Uterus (tissue), 4 donors: ENCODE measurements at places on chromosomes 3 and 15. TPM values are rescaled to one million over a fixed set of nuclear protein-coding genes. Genes with fewer than 3 reads are reported as not detected.

MLH1 gene
- total RNA-seq: 64.3 TPM

SLC28A1 gene
- total RNA-seq: 0.43 TPM

THPO gene
- 4.7 TPM for total RNA-seq

- no peak for DNase-seq
Observed at GRCh38 chr15:95196176-95196915, 965.0 kb downstream of the MCTP2 start.

GREM1 gene
- total RNA-seq: 5.4 TPM

CFAP20DC gene
- not detected for total RNA-seq

SLC12A1 gene
- total RNA-seq: not detected

DNA sequence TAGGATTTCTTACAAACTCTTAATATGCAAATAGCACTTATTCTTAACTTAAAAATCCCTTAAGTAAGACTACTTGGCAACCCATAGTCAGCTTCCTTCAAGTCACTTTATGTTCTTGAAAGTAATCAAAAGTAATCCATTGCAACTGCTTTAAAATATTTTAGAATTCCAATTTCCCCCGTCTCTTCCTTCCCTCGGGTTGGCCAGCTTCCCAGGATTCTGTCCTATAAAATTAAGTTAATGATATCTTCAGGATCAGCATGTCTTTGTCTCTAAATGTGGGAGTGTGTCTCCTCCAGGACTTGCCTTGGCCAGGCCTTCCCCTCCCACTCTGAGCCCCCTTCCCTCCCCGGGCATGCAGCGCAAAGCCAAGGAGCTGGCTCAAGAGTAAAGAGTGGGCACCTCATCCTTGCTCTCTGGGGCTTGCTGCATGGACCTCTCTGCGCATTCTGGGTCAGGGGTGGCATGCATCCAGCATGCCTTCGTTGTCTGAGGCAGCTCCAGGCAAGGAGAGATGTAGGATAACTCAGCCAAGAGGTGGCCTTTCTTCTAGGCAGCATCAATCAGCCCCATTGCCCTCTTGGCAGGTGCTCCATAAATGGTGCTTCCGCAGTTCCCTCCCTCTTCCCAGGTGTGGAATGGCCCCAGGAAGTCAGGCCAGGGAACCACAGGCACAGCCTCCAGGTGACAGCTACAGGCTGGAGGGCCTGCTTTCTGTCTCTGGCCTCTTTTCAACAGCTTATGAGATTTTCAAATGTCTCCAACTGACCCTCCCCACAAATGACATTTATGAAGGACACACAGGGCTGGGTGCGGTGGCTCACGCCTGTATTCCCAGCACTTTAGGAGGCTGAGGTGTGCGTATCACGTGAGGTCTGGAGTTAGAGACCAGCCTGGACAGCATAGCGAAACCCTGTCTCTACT, 108.7 kb upstream of the ALDH1A3 start:
- no peak for DNase-seq

DNA sequence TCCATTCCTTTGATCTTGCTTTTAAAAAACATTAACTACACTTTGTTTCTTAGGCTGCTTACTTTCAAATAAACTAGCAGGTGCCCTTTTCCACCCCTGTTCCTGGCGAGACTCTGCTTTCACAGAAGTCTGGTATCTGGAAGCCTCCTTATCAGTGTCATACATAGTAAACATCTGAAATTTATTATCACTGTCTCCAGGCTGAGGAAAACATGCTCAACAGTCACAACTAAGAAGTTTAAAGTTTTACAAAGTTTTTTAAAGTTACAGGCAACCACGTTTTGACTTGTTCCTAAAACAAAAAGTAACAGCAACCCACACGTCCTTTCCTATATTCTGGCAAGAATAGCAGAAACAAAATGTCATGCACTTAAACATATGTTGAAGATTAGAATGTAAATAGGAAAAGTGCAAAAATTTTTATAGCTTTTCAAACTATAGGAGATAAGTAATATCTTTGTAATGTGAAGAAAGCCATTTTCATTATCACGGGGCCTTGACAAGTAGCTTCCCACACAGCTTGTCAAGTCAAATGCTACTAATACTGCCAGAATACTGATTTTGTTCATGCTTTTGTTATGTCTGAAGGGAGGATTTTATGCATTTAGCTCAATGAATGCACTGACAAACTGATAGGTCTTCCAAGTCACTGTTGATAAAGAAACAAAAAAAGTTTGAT, 275.2 kb upstream of the KCNMB2 start:
- DNase-seq: peak; percentile 46

GRCh38 chr3:16048435-16049318, 125.8 kb upstream of the GALNT15 start:
- DNase-seq: peak; percentile 62

DNA sequence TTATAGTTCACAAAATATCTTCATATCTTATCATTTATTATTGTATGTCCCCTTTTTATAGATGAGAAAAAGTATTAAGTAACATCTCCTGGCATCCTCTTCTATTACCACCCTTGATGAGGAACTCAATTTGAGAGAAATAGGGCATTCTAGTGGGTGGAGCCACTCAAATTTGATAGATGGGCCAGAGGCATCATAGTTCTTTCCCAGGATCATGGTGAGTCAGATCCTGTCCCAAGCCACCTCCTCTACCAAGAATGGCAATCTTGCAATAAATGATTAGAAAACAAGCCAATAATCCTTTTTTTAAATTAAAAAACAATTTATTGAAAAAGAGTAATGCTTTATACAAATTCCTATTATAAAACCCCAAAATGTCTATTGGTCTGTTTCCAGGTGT, 16.8 kb downstream of the CLDN1 start:
- no peak for DNase-seq

DNA sequence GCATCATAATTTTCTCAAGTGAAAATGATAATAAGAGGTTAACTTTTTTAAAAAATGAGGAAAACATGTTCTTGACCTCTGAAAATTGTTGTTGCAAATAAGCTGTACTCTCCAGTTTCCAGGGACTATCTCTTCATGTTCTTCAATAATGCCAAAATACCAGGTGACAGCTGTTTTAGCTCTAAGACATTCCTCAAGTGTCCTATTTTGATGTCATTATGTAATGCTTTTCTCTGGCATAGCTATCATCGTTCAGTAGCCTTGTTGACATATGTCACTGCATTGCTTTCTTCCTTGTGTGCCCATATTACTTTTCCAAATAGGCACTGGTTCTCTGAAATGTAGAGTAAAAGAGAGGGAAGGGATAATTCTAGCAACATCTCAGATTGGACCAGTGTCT, 5.7 kb upstream of the FILIP1L start:
- no peak for DNase-seq

GRCh38 chr3:31077021-31077601, 182.7 kb upstream of the GADL1 start:
- DNase-seq: peak; percentile 18

DNA sequence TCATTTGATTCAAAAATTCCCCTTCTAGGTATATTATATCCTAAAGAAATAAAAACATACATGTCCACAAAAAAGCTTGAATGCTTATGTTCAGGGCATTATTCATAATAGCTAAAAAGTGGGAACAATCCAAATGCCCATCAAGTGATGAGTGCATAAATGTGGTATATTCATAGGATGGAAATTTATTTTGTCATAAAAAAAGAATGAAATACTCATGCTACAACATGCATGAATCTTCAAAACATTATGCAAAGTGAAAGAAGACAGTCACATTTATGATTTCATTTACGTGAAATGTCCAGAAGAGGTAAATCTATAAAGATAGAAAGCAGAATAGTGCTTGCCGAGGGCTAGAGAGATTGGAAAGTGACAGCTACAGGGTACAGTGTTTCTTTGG, 83.6 kb upstream of the SLC25A36 start:
- no peak for DNase-seq

- no peak for DNase-seq
Observed at GRCh38 chr3:174957551-174958001, 98.4 kb downstream of the NAALADL2 start.

DNA sequence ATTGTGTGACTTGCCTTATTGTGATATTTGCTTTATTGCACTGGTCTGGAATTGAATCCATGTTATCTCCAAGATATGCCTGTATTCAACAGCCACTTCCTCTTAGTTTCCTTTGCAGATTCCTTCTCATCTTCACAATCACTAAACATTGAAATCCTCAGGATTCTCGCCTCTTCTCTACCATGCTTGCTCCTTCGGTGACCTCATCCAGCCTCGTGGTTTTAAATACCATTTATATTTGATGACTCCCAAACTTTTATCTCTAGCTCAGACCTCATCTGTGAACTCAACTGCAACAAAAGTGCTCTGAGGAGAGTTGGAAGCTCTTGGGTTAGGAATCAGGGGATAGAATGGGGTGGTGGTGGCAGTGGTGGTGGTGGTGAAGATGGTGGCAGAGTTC, 19.9 kb downstream of the POLR2M start:
- DNase-seq: no peak

GRCh38 chr3:155629556-155629955, 115.3 kb downstream of the PLCH1 start:
- no peak for DNase-seq

GRCh38 chr3:19644405-19644804, 289.6 kb downstream of the EFHB start:
- no peak for DNase-seq

AGBL1 gene
- total RNA-seq: not detected

PLSCR4 gene
- total RNA-seq: 107 TPM

DNA sequence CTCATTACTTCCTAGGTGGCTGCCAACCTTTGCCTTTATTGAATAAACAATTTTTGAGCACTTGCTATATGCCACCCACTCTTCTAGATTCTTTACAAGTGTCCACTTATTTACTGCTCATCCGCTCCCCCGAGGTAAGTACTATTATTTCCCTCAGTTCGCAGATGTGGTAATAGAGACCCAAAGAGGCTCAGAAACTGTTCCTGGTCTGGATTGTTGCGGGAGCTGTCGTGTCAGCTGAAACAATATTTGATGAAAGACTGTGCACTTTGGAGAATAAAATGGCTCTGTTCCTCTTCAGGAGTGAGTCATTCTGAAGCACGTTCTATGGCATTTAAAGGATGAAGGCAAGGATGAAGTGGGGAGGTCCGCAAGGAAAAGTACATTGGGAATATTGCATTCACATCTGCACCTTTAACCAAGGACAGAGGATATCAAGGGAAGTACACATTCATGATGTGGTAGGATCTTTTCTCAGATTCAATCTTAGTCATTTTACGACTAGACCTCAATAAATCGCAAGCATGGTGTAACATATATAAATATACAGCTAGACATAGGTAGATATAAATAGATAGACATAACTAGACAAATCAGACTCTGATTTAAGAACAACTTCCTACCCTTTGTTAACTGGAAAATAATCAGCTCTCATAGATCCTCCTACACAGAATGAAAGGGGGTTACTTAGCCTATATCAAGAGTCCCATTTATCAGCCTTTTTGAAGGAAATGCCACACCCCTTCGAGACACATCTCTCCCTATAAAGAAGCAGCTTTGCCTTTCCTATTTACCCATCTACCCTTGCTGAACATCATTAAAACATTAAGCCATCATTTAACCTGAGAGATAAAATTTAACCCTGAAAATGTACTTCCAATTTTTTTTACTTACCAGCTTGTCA, 70.3 kb downstream of the RORA start:
- DNase-seq: no peak

SKOR1 gene
- 0.35 TPM for total RNA-seq

DNA sequence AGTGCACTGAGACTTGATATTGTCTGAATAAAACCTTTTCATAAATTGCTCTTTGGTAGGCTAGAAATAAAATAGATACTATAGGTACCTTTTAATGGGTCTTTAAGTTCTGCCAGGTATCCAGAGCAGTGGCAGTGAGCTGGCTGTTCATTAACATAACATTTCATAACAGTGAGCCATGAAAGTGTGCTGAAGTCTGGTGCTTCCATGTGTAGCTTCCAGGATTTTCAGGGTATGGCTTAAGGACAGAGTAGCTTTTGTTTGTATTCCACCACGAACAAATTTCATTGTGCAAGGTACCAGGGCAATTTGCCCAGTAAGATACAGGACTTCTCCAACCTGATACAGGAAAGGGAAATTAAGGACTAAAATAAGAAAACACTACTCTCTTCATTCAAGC, 124.7 kb upstream of the NANOGP8 start:
- no peak for DNase-seq

GRCh38 chr15:36810656-36811449, 231.4 kb downstream of the CDIN1 start:
- no peak for DNase-seq

ANKUB1 gene
- total RNA-seq: 1.0 TPM

DNA sequence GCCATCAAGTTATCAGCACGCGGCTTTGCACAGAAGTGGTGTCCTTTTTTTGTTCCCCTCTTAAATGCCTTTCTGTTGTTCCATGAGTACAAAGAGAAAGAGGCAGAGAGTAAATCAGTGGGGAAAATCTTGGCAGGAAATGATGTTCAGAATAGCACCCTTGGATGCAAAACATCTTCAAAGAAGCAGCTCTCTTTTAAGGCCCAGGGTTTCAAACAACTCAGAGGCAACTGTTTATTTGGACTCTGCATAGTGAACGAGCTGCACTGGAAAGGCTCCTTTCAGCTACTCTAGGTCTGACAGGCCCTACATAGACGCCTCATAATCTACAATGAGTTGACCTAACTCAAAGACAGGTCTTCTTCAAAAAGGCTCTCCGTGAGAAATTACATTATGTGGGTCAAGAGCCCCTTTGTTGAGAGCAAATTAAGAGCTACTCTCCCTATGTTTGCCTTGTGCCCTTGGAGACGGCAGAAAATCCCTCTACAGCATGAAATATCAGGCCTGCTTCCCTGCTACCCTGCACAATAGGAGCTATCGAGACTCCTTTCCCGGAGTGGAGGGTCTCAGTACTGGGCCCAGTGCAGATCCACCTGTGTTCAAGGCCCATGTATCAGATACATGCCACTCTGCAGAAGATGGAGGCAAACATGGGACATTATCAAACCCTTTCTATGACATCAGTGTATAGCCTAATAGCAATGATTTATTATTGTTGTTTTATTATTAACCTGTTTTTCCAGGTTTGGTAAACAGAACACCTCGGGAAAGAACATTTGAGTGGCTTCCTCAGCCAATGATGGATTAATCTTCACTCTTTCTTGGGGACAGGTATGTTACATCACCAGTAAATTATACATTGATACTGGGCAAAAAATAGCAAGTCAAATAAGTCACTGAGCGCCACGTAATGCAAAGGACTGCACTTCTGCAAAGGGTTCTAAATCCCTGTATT, 53.1 kb downstream of the HEG1 start:
- no peak for DNase-seq

DNA sequence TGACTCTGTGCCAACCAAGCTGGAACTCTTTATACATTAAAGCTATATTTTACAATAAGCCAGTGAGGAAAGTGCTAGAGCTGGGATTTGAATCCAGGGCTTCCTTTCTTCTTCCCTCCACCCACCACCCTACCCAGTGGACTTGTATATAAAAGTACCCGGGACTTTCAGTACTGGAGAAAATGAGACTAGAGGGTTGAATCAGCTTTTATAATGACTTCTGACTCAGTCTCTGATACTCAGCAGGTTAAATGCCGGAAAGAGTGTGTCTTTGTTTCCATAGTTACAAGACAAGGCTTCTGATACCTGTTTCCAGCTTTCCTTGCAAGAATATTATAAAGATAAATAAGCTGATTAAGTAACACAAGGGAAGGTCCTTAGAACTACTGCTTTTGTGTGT, 80.9 kb downstream of the FRMD4B start:
- no peak for DNase-seq
